Stimulated activated naive CD4-positive, alpha-beta T cell (primary cell): ENCODE measurements at places on chromosomes 16 and 17.

- no peak for DNase-seq
Observed at GRCh38 chr17:76826330-76827068, 41.7 kb upstream of the MGAT5B start.

- peak; percentile 42 for DNase-seq
Observed at GRCh38 chr17:75338335-75338734, 49.1 kb upstream of the SLC25A19 start.

GRCh38 chr16:82242201-82242600, 72.2 kb upstream of the MPHOSPH6 start:
- no peak for DNase-seq

DNA sequence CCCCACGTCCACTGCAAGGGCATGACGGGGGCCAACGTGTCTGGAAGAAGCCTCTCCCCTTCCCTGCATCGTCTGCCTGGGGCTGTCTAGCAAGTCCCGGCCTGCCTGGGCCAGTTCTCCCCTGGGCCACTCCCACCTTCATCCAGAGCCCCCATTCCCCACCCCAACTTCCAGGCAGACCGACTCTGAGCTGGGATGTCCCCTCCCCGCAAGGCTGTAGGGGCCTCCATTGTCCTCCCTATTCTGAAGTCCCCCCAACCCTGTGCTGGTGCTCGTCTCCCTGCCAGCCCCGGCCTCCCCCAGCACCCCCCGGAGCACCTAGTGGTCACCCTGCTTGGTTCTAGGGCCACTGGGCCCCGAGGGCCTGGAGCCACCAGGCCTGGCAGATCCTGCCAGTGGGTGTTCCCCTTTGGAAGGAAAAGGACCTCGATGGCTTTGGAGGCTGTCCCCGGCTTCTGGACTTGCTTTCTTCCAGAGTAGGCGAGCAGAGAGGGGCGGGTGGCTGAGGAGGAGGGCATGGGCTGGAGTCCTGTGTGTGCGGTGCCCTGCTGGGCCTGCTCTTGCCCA, 4.8 kb downstream of the GLIS2 start:
- DNase-seq, result no peak

GRCh38 chr16:23504076-23504452, 6.2 kb downstream of the GGA2 start:
- no peak for DNase-seq
